ENCODE measurements at places on chromosomes 7 and 10.

DNA sequence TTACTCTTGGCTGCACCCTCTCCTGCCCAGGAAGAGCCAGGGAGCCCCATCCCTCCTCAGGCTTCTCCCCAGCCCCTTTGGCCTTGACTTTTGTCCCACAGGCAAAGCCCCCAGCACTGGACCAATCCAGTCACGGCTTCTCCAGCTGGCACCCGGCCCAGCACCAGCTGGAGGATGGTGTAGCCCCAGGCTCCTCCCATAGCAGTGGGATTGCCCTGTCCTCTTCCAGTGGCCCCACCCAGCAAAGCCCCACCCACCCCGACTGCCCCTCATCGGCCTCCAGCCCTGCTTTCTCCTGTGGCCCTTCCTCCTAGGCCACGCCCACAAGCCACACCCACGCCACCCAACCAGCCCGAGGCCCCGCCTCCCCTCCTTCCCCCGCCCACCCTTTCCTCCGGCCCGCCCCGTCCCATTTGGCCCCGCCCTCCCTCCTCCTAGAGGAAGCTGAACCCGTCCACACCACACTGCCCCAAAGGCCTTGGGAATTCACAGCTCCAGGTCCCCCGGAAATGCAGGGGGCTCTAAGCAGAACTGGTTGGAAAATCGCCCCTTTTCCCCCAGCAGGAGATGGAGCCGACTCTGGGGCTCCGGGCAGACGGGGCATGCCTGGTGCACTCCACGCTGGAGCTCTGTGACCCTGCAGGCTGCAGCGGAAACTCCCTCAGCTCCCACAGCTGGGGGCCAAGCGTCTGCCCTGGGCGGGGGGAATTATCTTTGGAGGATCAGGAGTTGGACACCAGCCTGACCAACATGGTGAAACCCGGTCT lies 25.2 kb downstream of the GET4 start:
- no peak overlapping the region for H3K27ac ChIP-seq
- no peak for DNase-seq
- no peaks in the 10 kb centered on the region for H3K27me3 ChIP-seq

- peak overlapping the region; percentile 16 for H3K27ac ChIP-seq
- H3K4me3 ChIP-seq, result peak overlapping the region; percentile 82
- H3K4me1 ChIP-seq, result peaks cover 8% of the 10 kb centered on the region
- no peaks in the 10 kb centered on the region for H3K36me3 ChIP-seq
Observed at GRCh38 chr10:33005322-33006301, 47.6 kb upstream of the ITGB1 start.

DNA sequence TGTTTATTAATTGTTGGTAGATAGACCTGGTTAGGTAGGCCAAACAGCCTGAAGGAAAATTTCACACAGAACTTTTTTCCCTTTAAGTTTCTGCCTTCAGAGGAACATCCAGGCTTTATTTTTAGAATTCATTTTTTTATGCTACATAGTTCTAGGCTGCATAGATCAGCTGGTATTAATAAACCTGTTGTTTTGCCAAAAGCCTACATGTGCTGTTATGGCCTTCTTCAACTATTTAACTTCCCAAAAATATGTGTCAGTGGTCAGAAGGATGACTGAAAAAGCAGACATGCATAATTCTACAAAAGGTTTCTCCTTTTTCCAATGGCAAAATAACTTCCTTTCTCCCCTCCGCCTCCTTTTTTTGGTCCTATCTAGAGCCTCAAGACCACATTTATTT lies 303.0 kb upstream of the DKK1 start:
- H3K4me1 ChIP-seq, result no peaks in the 10 kb centered on the region
- no peak for DNase-seq
- H3K4me3 ChIP-seq, result no peak overlapping the region
- H3K36me3 ChIP-seq, result no peaks in the 10 kb centered on the region
- H3K27ac ChIP-seq, result no peak overlapping the region

- H3K4me1 ChIP-seq, result peaks cover 4% of the 10 kb centered on the region
- H3K27ac ChIP-seq, result no peak overlapping the region
- H3K36me3 ChIP-seq, result no peaks in the 10 kb centered on the region
- H3K27me3 ChIP-seq, result peaks cover 5% of the 10 kb centered on the region
- H3K4me3 ChIP-seq, result no peak overlapping the region
Observed at GRCh38 chr10:124174071-124174566, 80.7 kb upstream of the CHST15 start.

DNA sequence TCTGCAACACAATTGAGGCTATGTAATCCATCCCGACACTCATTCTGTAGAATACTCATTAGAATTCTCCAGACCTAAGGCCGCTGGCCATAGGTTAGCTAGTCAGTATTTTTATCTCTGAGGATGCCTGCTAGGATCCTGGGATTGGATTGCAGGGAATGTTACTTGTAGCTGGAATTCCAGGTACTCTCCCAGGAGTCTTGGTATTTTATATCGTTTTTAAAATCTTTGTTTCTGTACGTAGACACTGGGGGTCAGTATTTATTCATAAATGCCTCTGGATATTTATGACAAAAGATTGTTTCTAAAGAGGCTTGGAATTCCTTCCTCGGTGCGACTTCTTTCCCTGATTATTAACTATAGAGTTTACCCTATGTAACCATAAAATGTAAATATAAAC lies 40.1 kb downstream of the BPGM start:
- H3K27ac ChIP-seq, result no peak overlapping the region
- no peaks in the 10 kb centered on the region for H3K4me1 ChIP-seq
- peaks cover 2% of the 10 kb centered on the region for H3K27me3 ChIP-seq
- no peaks in the 10 kb centered on the region for H3K36me3 ChIP-seq

DNA sequence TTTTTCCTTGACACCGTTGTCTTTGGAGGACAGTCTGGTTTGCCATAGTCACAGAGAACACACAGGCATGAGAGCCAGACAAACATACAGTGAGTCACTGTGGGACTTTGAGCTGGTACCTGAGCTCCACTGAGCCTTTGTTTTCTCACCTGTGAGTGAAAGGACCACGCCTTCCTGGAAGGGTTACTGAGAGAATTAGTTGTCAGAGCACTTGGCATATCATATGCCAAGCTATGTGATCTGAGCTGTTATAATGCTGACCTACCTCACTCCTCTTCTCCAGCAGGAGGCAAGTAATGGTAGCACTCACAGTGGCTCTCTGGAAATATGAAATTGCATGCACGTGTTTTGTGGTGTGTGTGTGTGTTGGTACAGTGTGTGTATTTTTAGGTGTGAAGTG lies 59.7 kb downstream of the CXCL12 start:
- peaks cover 14% of the 10 kb centered on the region for H3K27me3 ChIP-seq
- DNase-seq, result no peak
- no peak overlapping the region for H3K4me3 ChIP-seq
- H3K4me1 ChIP-seq, result peaks cover 1% of the 10 kb centered on the region
- no peak overlapping the region for H3K27ac ChIP-seq
- no peaks in the 10 kb centered on the region for H3K36me3 ChIP-seq

DNA sequence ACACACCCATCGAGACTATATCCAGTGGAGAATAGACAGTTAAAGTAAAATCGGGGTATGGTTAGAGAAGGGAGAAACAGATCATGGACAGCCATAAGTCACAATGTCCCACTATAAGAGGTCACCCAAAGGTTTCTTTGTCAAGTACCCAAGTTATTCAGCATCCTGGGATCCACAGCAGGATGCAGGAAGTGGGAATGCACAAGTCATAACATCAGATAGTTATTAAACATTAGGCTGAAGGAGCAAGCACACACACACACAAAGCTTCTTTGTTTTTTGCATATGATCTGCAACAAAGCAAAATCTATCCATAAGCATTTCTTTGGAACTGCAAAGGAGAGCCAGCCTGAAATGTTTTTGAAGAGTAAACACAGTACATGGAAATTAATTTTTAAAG lies 111.6 kb downstream of the NOC3L start:
- H3K27me3 ChIP-seq, result peaks cover 20% of the 10 kb centered on the region
- no peak for DNase-seq
- no peak overlapping the region for H3K27ac ChIP-seq
- H3K4me1 ChIP-seq, result no peaks in the 10 kb centered on the region

DNA sequence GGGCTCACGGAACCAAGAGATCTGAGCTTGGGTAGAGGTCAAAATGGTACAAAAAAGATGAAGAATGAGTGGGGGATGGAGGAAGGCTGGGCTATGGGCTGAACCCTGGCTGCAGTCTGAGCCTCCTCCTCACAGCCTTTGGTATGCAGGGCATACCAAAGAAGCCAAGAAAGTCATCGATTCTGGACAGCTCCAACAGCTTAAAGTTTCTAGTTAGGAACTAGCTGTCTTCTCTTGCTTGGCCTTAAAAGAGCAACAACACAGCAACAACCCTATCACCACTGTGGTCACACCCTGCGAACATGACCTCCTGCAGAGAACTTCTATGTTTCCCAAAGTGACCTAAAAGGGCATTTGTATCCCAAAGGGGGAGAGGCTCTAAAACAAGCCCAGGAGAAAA lies 126.1 kb upstream of the EFCAB10 start:
- H3K27ac ChIP-seq, result peak overlapping the region; percentile 76
- DNase-seq, result no peak
- H3K4me3 ChIP-seq, result no peak overlapping the region
- no peaks in the 10 kb centered on the region for H3K27me3 ChIP-seq
- peaks cover 14% of the 10 kb centered on the region for H3K4me1 ChIP-seq
